ENCODE measurements at places on chromosomes 4 and X. TPM values are rescaled to one million over a fixed set of nuclear protein-coding genes. Genes with fewer than 3 reads are reported as not detected.

GRCh38 chr4:73335679-73336078 lies 68.4 kb upstream of the ALB start:
- no peak for DNase-seq
- no peak overlapping the region for H3K4me3 ChIP-seq
- no peaks in the 10 kb centered on the region for H3K4me1 ChIP-seq
- H3K36me3 ChIP-seq: no peaks in the 10 kb centered on the region
- H3K27ac ChIP-seq: no peak overlapping the region

- no peaks in the 10 kb centered on the region for H3K27me3 ChIP-seq
- H3K4me1 ChIP-seq: no peaks in the 10 kb centered on the region
- no peak overlapping the region for H3K4me3 ChIP-seq
- no peak for DNase-seq
These were observed 8.3 kb upstream of the VEGFC start for GRCh38 chr4:176800891-176801534.

DNA sequence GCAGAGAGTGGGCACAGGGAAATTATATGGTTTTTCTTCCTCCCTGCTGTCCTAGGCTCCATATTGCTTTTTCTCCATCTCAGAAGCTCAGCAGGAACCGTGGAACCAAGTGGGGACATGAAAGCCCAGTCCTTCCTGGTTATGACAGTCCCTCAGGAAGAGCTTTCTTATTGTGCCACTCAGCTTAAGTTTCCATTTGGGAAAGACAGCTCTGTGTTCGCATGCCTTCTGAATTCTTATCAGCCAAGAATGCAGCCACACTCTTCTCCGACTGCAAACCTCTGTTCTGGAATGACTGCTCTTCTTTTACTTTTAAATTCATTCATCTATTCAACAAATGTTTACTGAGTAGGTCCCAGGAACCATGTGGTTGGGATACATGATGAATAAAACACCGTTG lies 58.0 kb upstream of the PPARGC1A start:
- H3K27me3 ChIP-seq: no peaks in the 10 kb centered on the region
- no peak overlapping the region for H3K4me3 ChIP-seq
- peaks cover 9% of the 10 kb centered on the region for H3K4me1 ChIP-seq
- DNase-seq: no peak

GRCh38 chrX:82534086-82534597 lies 973.9 kb upstream of the POU3F4 start:
- H3K4me1 ChIP-seq: no peaks in the 10 kb centered on the region
- no peak overlapping the region for H3K27ac ChIP-seq
- no peak for DNase-seq

DNA sequence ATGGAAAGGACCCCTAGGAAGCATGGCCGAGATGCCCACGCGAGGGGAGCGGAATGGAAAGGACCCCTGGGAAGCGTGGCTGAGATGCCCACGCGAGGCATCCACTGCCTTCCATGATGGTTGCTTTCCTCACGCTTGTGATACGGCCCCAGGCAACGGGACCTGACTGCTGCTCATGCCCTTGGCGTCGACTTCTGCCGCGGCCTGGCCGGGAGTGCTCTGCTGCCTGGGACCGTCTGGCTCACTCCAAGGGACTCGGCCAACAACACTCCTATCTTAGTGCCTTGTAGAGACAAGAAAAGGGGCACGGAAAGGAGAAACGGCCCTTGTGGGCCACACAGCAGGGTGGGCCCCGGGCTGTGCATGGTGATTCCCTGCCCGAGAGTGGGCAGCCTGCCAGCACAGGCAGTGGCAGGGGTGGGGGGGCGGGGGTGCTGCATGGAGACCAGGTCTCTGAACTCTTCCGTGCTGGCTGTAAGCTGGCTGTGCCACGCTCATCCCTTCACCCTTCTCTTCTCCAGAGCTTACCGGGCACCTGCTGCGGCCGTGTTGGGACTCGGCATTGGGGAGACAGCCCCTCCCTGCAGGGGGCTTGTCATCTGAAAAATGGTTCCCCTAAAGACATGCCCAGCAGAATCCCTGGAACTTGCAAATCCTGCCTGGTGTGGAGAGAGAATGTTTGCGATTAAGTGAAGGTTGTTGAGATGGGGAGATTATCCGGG lies 38.6 kb upstream of the HMX1 start:
- no peaks in the 10 kb centered on the region for H3K36me3 ChIP-seq
- H3K4me3 ChIP-seq: no peak overlapping the region
- no peaks in the 10 kb centered on the region for H3K4me1 ChIP-seq
- no peak overlapping the region for H3K27ac ChIP-seq

DNA sequence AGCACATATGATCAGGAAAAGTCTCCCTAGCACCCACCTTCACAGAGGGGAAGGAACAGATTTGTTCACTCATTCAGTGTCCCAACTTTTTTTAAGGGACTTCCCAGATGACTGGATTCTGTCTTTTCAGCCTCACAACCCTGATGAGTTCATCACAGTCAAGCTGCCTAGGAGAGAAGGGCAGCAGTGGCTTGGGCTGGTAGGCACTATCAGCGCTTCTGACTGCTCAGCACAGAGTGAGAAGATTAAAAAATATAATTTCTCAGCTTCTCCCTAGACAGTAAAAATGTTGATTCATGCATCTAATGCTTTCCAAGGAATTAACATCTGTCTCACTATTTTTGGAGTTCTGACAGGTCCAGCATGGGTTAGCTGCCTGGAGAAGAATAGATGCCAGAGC lies 328.2 kb downstream of the DTHD1 start:
- H3K4me1 ChIP-seq: no peaks in the 10 kb centered on the region
- no peak overlapping the region for H3K27ac ChIP-seq
- no peak for DNase-seq
- no peaks in the 10 kb centered on the region for H3K27me3 ChIP-seq
- no peaks in the 10 kb centered on the region for H3K36me3 ChIP-seq

- peaks cover 40% of the 10 kb centered on the region for H3K4me1 ChIP-seq
- no peaks in the 10 kb centered on the region for H3K36me3 ChIP-seq
- H3K4me3 ChIP-seq: no peak overlapping the region
- H3K27ac ChIP-seq: no peak overlapping the region
- DNase-seq: no peak
- no peaks in the 10 kb centered on the region for H3K27me3 ChIP-seq
These were observed 155.8 kb downstream of the ANTXR2 start for GRCh38 chr4:79917246-79917645.

GRCh38 chr4:36716874-36717273 lies 435.5 kb downstream of the DTHD1 start:
- H3K4me3 ChIP-seq: no peak overlapping the region
- H3K36me3 ChIP-seq: no peaks in the 10 kb centered on the region
- H3K27me3 ChIP-seq: no peaks in the 10 kb centered on the region
- H3K4me1 ChIP-seq: no peaks in the 10 kb centered on the region
- DNase-seq: no peak

DNA sequence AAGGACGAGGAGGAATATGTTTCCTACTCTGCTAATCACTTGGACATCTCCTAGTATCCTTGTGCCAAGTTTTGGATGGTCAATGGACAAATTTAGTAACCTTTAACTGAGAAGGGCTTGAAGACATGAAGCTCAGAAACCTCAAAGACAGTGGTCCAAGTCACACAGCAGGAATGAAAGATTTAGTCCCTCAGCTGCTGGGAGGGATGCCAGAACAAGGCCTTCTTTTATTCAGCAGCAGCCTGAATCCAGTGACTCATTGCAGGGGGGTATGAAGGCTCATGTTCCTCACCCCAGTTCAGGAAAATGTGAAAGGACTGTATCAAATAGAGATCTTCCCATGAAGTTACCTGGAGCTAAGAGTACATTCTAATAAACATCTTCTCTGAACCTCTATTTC lies 214.9 kb upstream of the UGT8 start:
- H3K4me1 ChIP-seq: peaks cover 8% of the 10 kb centered on the region
- no peak overlapping the region for H3K4me3 ChIP-seq
- DNase-seq: no peak
- H3K36me3 ChIP-seq: no peaks in the 10 kb centered on the region
- no peaks in the 10 kb centered on the region for H3K27me3 ChIP-seq
- no peak overlapping the region for H3K27ac ChIP-seq

GRCh38 chr4:113837397-113837796 lies 75.9 kb upstream of the CAMK2D start:
- H3K36me3 ChIP-seq: no peaks in the 10 kb centered on the region
- H3K4me1 ChIP-seq: no peaks in the 10 kb centered on the region
- no peak overlapping the region for H3K27ac ChIP-seq

Gene ITIH6
- not detected for total RNA-seq

Gene SUPT20HL2
- not detected for total RNA-seq

Gene ASMT
- total RNA-seq: not detected

Gene TCEAL3
- 58.9 TPM for total RNA-seq

Gene NEIL3
- total RNA-seq: not detected
